Liver (tissue), 10 donors: ENCODE measurements at places on chromosomes 6 and 20. TPM values are rescaled to one million over a fixed set of nuclear protein-coding genes. Genes with fewer than 3 reads are reported as not detected.

FAM83C gene
- not detected for polyA plus RNA-seq

GRCh38 chr6:130920969-130921368 is 93.8 kb downstream of the SMLR1 start:
- DNase-seq, result no peak

GRCh38 chr20:63956664-63957003 is 418 bp upstream of the UCKL1 start:
- DNase-seq, result no peak

SLC17A9 gene
- 56.0 TPM for polyA plus RNA-seq

DNA sequence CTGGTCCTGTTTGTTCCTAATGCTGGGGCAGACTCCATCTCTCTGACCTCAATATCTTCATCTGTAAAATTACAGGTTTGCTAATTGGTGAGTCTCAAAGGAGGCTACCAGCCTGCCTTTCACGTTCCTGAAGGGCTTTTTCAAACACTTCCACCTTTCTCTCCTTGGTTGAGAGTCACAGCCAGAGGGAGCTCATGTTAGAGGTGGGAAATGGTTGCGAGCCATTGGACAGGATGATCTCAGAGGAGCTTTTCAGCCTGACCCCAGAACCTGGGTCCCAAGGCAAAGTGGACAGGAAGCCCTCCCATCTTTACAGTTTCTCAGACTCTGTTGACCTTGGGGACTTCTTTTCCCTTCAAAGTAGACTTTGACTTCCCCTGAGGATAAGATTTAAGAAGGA is 37.6 kb downstream of the NDUFAF5 start:
- DNase-seq, result no peak

DNA sequence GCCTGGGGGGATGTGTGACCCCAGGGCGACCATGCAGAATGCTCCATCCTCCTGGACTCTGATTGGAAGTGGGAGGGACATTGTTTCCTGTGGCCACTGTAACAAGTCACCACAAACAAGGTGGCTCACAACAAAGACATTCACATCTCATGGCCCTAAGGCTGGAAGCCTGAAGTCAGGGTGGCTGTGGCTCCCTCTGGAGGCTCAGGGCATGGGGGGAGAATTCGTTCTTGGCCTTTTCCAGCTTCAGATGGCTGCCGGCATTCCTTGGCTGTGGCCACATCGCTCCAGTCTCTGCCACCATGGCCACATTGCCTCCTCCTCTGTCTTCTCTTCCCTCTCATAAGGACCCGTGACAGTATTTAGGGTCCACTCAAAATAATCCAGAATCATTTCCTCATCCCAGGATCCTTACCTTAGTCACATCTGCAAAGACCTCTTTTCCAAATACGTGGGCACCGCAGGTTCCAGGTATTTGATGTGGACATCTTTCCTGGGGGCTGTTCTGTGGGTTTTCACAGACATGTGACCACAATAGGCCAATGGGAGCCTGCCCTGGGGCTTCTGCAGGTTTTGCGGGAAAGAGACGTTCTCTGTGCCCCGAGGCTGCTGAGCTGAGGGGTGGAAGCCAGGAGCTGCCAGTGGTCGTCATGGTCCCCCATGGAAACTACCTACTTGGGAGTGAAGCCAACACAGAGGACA is 249.3 kb downstream of the PREX1 start:
- DNase-seq, result no peak

- no peak for DNase-seq
Measured at GRCh38 chr20:5991623-5992441, 41.4 kb downstream of the MCM8 start.

SCRT2 gene
- polyA plus RNA-seq, result not detected

DNA sequence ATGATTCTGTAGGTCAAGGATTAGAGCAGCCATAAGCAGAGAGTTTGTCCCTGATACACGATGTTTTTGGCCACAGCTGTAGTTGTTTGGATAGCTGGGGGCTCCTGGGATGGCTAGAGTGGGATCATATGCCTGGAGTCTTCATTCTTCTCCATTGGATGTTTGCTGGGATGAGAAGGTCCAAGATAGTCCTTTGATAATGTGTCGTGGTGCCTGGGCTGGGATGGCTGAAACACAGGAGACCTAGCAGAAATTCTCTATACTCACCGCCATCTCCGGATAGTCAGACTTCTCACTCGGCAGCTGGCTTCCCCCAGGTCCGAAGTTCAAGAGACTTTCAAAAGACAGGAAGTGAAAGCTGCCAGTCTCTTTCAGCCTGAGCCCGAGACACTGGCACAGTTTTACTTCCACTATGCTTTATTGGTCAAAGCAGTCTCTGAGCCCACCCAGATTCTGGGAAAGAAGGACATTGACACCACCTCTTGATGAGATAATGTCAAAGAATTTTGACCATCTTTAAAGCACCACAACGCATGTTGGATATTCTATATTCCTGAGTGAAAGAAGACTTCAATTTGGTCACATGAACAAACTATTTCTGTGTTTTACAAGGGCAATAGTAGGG is 16.0 kb downstream of the MARCKS start:
- DNase-seq, result peak; percentile 51

- no peak for DNase-seq
Measured at GRCh38 chr6:46420921-46421638, 70.2 kb downstream of the RCAN2 start.

GRCh38 chr20:60822699-60823607 is 429.1 kb upstream of the CDH4 start:
- DNase-seq, result no peak

GRCh38 chr20:50274570-50275430 is 84.2 kb downstream of the CEBPB start:
- no peak for DNase-seq

DNA sequence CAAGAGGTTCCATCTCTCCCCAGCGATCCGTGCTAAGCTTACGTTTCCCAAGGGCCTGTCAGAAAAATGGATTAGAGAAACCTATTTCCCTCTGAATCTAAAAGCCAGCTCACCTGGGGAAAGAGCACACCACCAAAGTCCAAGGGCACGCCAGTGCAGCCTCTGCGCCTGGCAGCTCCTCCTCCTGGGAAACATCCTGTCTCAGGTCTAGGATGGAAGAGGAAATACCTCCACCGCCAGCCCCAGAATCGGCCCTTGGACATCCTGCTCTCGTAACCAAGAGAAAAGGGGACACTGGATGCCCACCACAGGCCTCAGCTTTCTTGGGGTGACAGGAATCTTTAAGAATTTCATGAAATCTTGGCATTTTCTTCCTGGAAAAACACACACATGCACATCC is 18.7 kb downstream of the RAMACL start:
- DNase-seq, result no peak

- no peak for DNase-seq
Measured at GRCh38 chr6:37205175-37205996, 35.4 kb downstream of the PIM1 start.

ITPA gene
- 24.6 TPM for polyA plus RNA-seq

CST2 gene
- polyA plus RNA-seq, result not detected

- DNase-seq, result no peak
Measured at GRCh38 chr6:81814370-81815076, 62.0 kb upstream of the TENT5A start.

GRCh38 chr6:79135973-79136470 is 58.0 kb upstream of the PHIP start:
- no peak for DNase-seq

RALY gene
- polyA plus RNA-seq, result 41.6 TPM

MMUT gene
- polyA plus RNA-seq, result 44.4 TPM

DNA sequence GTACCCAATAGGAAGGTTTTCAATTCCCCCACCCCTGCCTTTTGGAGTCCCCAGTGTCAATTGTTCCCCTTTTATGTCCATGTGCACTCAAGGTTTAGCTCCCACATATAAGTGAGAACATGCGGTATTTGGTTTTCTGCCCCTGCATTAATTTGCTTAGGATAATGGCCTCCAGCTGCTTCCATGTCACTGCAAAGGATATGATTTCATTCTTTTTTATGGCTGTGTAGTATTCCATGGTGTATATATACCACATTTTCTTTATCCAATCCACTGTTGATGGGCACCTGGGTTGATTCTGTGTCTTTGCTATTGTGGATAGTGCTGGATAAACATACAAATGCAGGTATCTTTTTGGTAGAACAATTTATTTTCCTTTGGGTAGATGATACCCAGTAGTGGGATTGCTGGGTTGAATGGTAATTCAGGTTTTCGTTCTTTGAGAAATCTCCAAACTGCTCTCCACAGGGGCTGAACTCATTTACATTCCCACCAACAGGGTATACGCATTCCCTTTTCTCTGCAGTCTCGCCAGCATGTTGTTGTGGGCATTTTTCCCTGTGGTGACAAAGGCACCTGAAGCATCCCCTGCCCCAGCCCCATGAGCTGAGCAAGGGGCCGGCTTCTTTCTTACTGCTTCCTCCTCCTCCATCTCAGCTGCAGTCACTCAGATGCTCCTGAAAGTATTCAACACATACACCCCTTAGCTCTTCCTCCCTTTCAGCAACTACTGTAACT is 66.7 kb downstream of the ELOVL2 start:
- DNase-seq, result no peak

DNA sequence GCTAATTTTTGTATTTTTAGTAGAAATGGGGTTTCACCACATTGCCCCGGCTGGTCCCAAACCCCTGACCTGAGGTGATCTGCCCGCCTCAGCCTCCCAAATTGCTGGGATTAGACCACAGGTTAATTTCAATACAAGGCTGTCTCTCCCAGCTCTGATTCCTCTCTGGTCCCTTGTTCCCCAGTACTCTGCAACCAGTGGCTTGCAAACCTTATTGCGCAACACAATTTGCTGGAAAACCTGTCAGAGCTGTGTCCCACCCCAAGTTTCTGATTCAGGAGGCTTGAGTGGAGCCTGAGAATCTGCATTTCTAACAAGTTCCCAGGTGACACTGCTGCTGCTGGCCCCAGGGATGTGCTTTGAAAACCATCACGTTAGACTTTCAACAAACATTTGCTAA is 96.2 kb upstream of the SRSF6 start:
- DNase-seq, result no peak

DNA sequence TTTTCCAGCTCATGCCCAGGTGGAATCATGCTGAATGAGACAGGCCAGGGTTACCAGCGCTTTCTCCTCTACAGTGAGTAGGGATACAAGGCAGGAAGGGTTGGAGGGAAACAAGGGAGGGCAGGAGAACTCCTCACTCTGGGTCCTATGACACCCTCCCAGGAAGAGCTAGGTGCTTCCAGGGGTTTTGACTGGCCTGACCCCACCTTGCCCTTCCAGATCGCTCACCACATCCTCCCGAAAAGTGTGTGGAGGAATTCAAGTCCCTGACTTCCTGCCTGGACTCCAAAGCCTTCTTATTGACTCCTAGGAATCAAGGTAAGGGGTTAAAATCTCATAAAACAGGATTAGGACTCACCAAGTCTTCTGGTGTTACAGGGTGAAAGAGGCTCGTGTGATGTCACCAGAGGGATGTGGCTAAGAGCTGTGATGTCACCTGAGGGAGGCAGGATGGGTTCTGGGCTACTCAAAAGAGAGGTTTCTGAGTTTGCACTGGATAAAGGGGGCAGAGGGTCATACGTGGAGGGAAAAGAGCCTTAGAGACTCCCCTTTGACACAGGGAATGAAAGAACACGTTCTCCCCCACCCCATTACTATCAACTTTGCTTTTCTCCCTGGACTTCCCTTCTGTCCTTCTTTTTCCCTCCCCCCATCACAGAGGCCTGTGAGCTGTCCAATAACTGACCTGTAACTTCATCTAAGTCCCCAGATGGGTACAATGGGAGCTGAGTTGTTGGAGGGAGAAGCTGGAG is 1.9 kb downstream of the APOM start:
- no peak for DNase-seq

DNA sequence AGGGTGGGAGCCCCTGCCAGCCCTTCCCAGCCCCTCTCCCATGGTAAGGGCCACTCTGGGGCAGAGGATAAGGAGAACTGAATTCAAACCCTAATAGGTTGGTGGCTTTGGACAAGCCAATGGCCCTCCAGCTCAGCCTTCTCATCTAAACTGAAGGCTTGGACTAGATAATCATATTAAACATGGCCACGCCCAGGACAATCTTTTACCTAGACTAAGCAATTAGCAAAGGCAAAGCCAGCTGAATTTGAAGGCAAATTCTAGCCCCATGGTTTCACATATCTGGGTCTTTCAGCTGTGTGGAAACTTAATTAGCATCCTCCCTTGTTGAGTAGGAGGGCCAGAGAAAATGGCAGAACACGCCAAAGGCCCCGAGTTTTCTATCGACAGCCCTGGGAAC is 10.7 kb downstream of the SLC22A23 start:
- no peak for DNase-seq

GRCh38 chr6:156058356-156058755 is 602.7 kb upstream of the NOX3 start:
- no peak for DNase-seq

C6orf132 gene
- polyA plus RNA-seq, result 0.24 TPM

DNA sequence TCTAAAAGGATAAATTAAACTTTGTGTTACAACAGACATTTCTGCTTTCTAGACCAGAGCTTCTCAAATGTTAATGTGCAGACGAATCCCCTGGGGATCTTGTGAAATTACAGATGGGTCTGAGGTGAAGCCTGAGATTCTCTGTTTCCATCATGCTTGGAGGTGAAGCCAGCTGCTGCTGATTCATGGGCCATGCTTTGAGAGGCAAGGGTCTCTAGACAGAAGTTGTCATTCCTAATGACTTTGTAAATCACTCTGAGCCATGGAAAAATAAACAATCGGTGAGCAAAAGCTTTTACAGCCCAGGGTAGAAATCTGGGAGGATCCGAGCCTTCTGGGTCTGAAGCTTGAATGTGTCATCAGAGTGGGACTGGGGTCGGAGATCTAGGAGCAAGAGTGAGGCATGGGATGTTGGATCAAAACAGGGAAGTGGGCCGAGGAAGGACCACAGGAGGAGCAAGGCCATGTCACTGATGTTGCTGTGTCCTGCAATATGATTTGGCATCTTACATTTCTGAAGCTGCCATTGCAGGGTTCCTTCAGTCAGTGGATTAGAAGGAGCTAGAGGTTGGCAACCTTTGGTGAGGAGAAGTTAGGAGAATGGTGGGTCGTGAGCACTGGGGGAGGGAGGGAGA is 77.3 kb downstream of the TRMT11 start:
- DNase-seq, result no peak

DNA sequence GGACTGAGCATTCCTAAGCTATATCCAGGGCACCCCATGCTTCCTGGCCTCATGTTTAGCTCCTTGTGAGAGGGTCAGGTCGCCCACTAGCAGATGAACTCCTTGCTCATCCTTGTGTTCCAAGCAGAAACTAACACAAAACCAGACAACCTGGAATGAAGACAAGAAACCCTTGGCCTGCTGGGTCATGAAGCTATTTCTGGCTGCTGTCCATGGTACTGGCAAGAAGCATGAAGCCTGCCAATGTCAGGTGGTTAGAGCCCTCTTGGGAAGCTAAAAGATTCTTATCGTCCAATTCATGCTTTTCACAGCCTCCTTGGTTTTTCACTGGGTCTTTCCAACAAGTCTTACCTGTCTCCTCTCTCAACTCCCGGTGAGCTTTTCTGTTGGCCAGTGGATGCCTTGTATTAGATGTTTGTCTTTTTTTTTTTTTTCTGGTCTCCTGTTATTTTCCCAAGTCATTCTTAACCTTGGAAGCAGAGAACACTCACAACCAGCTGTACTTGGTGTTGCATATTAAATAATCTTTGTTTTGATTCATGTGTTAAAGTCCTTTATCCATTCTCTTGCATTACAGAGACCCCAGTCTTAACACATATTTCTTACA is 180.3 kb downstream of the ANKRD60 start:
- peak; percentile 26 for DNase-seq

AGPAT4 gene
- 0.46 TPM for polyA plus RNA-seq

VGLL2 gene
- not detected for polyA plus RNA-seq
